Aorta (tissue), 5 donors: ENCODE measurements at places on chromosomes 11 and 22.

- DNase-seq: no peak
Measured at GRCh38 chr11:91947215-91947820, 277.3 kb upstream of the FAT3 start.

- DNase-seq: no peak
Measured at GRCh38 chr11:8584082-8584481, 9.9 kb downstream of the STK33 start.

GRCh38 chr22:19548964-19549363, 24.8 kb upstream of the CLDN5 start:
- no peak for DNase-seq

DNA sequence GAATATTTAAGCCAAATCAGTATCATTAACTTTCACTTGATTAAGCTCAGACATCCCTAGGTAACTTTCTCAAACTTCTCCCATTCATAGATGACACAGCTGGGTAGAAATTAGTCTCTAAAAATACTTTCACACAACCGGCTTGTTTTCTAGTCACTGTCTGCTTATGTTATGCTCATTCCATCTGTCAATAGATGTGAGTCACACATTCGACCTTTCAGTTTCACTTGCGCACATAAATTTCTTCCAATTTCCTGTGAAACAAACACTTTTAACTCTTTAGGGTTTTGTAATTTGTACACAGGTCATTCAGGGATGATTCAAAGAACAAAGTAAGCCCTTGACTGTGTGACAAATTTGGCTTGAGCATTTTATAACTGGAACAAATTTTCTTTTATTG, 723.0 kb downstream of the KCNA4 start:
- no peak for DNase-seq

DNA sequence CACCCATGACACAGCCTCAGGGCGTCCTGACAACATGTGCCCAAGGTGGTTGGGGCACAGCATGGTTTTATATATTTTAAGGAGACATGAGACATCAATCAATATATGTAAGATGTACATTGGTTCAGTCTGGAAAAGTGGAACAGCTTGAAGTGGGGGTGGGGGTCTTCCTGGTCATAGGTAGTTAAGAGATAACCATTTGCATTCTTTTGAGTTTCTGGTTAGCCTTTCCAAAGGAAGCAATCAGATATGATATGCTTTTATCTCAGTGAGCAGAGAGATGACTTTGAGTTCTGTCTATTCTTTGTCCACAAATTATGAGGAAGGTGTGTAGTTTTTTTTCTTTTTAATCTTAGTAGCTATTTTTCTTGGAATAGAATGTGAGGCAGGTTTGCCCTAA, 10.1 kb upstream of the ANAPC15 start:
- DNase-seq: no peak

- no peak for DNase-seq
Measured at GRCh38 chr22:37411655-37412054, 15.6 kb downstream of the ELFN2 start.

GRCh38 chr11:118661425-118662301, 17.8 kb downstream of the TREH start:
- DNase-seq: peak; percentile 72

DNA sequence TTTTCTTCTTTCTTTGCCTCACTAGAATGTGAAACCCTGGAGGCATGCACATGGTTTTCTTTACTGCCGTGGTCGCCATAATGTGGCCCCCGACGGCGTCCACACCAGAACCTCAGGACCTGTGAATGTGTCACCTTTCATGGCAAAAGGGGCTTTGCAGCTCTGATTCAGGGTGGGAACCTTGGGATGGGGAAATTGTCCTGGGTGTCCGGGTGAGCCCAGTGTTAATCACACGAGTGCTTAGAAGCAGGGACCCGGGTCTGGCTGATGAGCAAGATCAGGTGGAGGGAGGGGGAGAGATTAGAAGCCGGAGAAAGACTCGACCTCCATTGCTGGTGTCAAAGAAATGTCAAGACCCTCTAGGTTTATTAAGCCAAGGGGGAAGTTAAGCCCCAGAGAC, 74.7 kb upstream of the SHISAL1 start:
- peak; percentile 38 for DNase-seq

DNA sequence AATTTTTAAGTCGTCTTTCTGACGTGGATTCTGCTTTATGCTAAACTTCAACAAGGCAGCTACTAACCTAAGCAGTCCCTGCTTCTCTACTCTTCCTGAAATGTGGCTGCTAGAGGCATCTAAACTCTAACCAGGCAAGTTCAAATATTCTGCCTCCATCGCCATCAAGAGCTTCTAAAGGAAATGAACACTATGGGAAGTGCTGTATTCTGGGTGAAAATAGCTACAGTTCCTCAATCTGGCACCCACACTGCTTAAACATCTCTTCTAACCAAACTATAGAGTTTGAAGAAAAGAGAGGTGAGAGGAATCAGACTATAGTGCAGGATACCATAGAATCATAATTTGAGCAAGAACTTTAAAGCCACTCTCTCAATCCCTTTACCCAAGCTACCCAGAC, 6.3 kb downstream of the NRIP3 start:
- no peak for DNase-seq

GRCh38 chr11:79006854-79007253, 432.2 kb upstream of the NARS2 start:
- no peak for DNase-seq

DNA sequence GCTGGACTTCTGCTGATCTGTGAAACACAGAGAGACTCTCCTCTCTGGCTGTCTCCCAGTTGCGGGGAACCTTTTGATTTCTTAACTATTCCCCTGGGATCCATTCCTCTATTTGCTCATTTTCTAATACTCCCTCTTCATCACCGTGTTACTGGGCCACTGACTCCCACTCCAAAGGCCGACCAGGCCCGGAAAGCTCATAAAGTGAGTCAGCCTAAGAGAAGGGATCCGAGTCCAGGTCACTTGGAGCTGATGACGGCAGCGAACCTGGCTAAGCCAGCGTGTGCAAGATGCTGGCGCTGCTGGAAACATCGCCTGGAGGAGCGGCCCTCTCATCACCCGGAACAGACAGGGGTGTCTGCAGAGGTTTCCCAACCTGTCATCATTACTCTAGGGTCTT, 112.8 kb downstream of the FBXO7 start:
- DNase-seq: no peak

DNA sequence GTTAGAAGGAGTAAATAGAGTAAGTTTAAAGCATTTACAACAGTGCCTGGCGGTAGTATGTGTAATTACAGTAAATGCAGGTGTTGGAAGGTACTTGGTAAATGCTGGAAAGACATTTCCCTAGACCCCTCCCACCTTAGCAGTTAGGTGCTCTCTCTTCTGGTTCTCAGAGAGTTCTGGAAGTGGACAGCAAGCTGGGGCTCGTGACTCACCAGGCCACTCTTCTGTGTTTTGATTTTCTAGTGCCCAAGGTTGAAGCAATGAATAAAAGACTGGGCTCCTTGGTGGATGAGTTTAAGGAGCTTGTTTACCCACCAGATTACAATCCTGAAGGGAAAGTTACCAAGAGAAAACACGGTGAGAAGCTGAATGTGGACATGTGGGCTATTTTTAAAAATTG, 27.6 kb downstream of the SNU13 start:
- no peak for DNase-seq

DNA sequence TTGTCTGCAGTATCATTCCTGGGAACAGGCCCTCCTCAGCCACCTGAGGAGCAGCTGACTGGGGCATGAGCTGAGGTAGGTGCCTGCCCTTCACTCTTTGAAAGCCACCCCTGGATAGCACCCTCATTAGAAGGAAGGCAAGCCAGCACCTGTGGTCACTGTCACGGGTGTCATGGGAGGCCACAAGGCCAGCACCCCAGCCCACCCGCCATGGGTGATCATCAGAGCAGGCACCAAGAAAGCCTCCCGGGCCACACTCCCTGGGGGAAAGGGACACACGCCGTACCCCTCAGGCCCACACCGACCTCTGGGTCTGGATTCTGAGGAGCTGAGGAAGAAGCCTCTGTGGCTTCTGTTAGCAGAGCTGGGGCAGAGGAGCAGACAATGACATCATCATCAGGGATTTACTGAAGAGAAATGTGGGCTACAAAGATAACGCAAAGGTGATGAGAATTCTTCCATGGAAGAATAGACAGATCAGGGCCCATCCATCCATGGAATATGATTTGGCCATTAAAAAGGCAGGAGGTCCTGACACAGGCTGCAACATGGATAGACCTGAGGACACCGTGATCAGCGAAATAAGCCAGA, 16.7 kb upstream of the NAP1L4 start:
- DNase-seq: no peak

DNA sequence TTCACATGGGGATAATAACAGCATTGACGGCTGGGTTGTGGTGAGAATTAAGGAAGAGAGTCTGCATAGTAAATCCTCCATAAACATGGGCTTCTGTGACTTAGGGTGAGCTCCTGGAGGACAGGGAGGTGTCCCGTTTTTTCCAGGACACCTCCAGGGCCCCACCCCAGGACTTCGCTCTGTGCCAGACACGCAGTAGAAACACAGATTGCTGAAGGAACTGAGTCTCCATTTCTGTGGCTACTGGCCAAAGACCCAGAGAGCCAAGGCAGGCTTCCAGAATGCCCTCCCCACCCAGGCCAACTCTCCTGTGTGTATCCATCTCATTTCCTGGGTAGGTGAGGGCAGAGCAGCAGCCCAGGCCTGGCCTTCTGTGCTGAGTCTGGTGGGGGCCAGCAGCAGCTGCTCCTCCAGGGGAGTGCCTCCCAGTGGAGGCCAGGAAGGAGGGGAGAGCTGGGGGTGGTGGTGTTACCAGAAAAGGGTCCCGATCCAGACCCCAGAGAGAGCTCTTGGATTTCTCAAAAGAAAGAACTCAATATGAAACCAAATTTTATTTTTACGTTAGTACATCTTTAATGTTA, 9.5 kb upstream of the RFPL3 start:
- peak; percentile 46 for DNase-seq

DNA sequence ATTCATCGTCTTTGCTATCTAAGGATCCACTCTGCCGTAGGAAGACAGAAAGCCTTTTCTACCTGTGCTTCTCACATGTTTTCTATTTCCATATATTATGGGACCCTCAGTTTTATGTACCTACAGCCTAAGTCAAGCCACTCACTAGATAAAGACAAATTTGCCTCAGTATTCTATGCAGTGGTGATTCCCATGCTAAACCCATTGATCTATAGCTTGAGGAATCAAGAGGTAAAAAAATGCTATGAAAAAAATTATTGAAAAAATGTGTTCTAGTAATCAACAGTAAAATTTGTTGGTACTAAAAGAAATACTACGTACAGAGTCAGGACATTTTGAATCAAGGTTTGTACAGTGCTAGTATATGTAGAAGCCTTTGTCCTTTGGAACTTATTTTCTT, 18.1 kb upstream of the OR5AL1 start:
- DNase-seq: no peak

DNA sequence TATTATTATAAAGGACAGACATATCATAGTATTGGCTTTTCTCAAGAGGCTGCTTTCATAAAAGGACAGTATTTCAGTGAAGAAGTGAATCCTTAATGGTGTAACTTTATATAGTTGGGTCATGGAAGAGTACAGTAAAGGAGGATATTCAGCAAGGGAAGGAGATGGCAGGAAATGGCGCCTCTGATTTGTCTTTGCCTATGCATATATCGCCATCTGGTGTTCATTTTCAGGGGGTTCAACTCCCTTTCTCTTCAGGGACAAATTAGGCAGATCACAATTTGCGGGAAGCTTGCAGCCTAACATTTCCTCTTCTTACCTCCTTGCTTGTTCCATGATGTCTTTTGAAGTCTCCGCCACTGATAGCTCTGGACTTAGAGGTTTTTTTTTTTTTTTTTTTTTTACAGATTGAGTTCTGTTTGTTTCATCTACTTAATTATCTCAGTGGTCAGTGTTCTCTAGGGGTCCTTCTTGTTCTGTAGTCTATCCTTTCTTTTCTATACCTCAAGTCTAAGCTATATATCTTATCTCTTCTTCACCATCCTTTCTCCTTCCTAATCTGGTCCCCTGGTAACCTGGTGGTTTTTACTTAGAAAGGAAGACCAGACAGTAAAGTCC, 21.8 kb upstream of the RRM1 start:
- no peak for DNase-seq

GRCh38 chr22:40203572-40203971, 25.8 kb downstream of the TNRC6B start:
- no peak for DNase-seq

DNA sequence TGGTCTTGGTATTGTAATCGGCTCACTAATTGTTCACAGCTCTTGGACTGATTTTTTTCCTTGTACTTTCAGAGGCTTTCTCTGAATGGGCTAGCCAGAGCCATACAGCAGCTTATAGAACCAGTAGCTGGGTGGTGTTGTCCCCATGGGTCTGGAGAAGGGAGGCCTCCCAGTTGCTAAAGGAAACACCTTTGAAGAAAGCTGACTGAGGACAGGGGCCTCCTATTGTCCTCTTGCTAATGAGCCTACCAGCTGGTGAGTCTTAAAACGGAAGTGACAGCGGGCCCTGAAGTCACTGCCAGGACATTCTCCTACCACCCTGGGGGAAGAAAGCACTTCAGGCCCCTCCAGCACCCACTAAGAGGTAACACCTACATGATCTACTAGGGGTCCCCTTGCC, 9.9 kb downstream of the FADS3 start:
- no peak for DNase-seq

GRCh38 chr11:538431-539051, 1.2 kb downstream of the LRRC56 start:
- DNase-seq: no peak

DNA sequence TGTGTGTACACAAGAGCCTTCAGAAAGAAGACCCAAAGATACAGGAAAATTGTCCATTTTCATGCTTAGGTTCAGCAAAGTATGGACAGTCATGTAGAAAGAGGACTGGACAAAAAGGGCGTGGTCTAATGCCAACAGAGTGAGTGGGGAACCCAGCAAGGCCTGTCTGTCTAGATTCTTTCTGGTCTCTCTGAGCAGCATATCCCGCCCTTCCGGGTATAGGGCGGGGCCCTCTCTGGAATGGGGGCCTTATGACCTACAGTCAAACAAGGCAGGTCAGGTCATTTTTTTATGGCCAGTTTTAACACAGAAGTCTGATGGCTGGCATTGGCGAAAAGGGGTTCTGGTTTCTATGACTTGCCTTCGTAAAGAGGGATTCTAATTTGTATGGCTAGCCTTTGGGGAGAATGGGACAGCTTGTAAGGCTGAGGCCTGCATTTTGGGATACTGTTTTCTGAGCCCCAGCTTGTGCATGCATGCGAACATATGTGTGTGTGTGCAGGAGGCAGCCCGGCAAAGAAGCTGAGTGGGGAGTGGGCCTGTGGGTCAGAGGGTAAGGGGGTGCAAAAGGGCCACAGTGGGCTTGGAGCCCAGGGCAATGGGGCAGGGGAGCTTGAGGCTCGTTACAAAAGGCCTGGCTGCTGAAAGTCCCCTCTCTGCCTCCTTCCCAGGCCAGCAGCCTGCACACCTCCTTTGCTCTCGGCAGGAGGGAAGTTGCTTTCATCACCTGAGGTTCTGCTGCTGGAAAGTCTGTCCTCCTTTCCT, 130.5 kb upstream of the B3GAT1 start:
- no peak for DNase-seq

GRCh38 chr22:43900206-43900605, 8.4 kb upstream of the PNPLA5 start:
- DNase-seq: no peak
